ENCODE measurements at places on chromosomes 6 and 20.

DNA sequence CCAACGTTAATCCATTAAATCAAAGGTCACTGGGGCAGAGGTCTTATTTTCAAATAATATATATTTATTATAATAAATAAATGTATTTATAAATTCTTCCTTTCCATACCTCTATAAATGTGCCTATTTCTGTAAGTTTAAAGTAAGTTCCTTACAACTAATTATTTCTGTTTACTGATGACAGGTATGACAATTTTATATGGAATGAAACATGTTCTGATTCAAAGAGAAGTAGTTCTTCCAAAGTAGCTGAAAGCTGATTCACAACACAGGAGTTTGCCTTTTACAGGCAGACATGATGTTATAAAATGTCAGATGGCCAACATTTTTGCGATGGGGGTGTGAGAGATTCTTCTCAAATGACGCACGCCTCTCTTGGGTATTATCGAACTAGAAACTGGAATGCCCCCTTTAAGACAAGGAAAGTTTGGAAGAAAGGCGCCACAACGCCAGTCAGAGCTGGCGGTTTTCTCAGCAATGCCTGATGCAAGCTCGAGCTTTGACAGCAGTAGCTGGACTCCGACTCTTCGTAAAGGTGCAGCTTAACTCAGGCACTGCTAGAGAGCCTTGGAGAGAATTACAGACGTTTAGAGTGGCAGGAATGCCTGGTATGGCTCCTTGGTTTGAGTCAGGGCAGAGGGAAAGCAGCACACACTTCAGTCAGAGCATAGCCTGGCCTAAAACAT lies 92.1 kb downstream of the FOXC1 start:
- no peak for DNase-seq

GRCh38 chr20:59322585-59323454 lies 22.4 kb downstream of the EDN3 start:
- DNase-seq, result no peak

- DNase-seq, result no peak
These were observed 25.5 kb downstream of the GNAS start for GRCh38 chr20:58877976-58878360.

- DNase-seq, result no peak
These were observed 5.3 kb upstream of the AIF1 start for GRCh38 chr6:31609519-31610406.

- DNase-seq, result no peak
These were observed 51.0 kb upstream of the CEP162 start for GRCh38 chr6:84278321-84278998.

DNA sequence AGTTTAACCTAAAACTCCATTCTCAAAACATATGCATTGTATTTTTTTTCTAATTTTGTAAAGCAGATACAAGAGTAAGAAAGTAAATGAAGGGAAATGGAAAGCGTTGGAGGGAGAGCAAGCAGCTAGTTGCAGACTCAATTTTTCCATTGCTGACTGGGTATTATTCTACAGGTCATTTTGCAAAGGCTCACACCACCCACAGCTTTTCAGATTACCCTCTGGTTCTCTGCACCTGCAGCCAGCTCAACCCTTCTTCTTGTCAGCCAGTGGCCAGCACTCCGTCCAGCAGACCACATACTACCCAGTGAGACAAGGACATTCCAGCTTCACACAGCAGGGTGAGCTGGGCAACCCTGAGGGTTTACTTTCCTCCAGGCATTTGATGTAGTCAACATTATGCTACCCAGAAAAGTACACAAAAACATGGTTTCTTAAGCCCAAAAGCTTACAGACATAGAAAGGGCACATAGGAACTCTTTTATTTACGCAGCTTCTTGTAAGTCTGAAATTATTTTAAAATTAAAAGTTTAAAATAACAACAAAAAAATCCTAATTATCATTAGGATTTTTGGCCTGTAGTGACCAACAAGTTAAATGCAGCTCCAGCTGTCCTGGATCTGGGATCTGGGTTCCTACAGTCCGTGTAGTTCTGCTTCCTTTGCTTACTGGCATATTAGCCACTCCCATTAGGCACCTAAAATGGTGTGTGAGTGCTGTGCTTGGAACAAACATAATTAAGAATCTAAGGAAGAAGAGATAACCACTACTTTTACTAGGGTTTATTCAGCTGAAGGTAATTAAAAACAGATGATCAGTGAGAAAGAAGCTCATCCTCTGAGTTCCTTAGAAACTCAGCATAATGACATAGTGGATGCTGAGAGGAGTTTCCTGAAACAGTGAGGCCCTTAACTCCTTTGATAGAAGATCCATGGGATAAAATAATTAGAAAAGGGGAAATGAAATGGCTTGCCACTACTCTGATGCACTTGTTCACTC lies 185.3 kb downstream of the PKHD1 start:
- DNase-seq, result no peak

GRCh38 chr6:33733709-33734007 lies 13.0 kb downstream of the IP6K3 start:
- DNase-seq, result no peak

- DNase-seq, result no peak
These were observed 136.5 kb downstream of the AGPAT4 start for GRCh38 chr6:161137320-161137719.

- no peak for DNase-seq
These were observed 123.4 kb downstream of the LY86 start for GRCh38 chr6:6711832-6712448.

GRCh38 chr6:75275067-75275466 lies 9.5 kb downstream of the TMEM30A start:
- no peak for DNase-seq

DNA sequence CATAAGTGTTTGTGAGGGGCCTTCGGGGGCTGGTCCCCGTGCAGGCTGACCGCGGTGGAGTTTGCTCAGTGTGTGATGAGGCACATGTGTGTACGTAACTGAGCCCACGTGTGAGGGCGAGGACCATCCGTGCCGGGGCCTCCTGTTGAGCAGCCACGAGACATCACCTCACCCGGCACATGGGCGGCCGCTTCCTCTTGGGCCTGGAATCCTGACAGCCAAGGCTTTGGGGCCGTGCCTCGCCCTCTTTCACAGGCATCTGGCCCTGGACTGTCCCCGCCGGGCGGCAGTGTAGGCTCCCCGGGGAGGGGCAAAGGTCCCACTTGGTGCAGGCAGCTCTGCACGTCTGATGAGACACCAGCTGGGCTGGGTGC lies 202.3 kb downstream of the DLL1 start:
- no peak for DNase-seq

DNA sequence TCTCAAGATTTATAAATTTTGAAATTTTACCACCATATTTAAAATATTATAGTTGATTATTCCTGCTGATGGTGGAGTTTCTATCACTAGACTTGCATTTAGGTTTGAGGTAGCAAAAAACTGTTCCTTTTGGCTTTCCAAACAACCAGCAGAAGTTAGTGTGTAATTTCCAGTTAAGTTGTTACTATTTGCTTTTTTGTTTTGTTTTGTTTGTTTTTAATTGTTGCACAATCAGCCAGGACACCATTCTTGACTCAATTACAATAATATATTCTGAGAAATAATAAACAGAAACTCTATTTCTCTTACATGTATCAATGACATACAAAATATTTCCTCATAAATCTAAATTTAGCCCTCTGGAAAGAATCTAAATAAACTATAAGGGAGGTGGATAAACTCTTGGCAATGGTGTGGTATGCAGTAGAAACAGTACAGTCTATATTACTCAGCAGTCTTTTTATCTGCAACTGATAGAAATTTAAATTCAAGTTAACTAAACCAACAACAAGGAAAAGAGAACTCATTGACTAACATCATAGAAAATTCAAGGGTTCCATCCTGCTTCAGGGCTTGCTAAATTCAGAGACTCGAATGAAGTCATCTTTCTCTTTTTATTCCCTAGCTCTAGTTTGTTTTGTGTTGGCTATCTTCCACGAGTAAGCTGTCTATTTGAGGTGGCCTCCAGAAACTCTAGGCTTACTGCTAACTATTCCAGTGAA lies 19.4 kb upstream of the COL19A1 start:
- DNase-seq, result no peak

GRCh38 chr6:170251776-170252571 lies 38.9 kb downstream of the DLL1 start:
- no peak for DNase-seq
